ENCODE measurements at places on chromosomes 11 and 22.
A peak's percentile ranks its signal among the peaks of the same experiment; 100 is the strongest.

GRCh38 chr11:73576185-73576614, 21.7 kb downstream of the FAM168A start:
- no peak for DNase-seq

DNA sequence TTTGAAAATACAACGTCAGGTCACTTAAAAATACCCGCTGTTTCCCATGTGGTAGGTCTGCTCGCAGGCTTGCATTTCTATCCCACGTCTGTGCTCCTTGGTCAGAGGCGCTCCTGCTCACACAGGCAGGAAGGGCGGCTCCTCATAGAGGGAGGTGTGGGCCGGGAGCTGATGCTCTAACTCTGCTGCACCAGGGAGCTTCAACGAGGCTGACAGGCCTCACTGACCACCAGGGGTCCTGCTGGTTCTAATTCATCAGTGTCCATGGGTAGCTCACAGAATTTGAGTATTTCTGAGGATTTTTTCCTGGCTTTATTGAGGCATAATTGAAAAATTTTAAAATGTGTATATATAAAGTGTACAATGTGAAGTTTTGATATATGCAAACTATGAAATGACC, 68.5 kb downstream of the PIWIL3 start:
- no peak for DNase-seq

- peak; percentile 89 for DNase-seq
Observed at GRCh38 chr11:64449381-64450167, 90.6 kb downstream of the RPS6KA4 start.

GRCh38 chr11:101030692-101031091, 98.9 kb downstream of the PGR start:
- DNase-seq, result no peak

DNA sequence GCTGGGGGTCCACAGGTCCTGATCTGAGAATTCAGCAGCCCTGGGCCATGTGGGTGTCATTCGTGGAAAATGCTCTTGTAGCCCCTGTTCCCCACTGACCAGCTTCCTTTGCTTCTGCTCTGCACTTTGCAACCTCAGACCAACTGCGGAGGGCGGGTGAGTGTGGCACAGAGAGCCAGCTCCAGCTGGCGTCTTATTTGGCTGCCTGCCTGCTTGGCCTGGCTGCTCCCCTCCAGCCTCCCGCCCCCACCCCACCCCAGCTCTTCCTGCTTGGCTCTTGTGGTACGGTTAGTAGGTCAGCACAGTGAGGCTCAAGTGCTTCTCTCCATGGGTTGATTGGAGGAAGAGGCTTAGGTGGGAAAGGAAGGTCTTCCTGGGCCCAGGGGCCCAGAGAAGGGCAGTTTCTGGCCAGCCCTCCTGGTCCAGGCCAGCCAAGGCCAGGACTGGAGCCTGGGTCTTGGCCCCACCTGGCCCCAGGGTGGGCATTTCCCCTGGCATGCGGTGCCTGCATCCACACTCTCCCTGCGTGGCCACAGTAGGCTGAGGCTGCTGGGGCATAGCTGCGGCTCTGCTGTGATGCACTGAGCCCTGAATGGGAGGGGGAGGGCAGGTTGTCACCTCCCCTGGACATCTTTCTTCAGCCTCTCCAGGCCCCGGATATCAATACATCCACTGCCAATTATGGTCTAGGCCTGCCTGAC, 26.5 kb downstream of the MYO7A start:
- DNase-seq, result no peak

DNA sequence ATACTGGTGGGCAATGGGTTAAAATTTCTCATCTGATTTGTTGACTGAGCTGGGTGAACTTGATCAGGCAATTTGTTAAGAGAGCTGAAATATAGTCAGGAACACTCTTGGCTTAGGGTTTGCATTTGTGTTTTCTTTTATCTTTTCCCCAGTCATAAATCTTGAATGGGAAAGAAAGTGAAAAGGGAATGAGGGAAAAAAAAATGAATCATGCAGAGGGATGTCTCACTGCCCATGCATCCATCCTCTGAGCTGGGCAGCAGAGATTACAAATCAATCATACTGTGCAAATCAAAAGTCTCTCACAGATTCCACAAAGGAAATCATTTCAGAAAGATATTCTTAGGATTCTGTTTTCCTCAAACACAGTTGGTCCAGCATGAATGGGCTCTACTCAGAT, 174.2 kb upstream of the MPPED2 start:
- DNase-seq, result no peak

GRCh38 chr11:120344302-120345004, 8.2 kb downstream of the ARHGEF12 start:
- peak; percentile 87 for DNase-seq

- DNase-seq, result no peak
Observed at GRCh38 chr11:15309296-15309695, 194.6 kb downstream of the INSC start.

GRCh38 chr11:64224151-64224890, 1.7 kb downstream of the TRPT1 start:
- DNase-seq, result no peak

DNA sequence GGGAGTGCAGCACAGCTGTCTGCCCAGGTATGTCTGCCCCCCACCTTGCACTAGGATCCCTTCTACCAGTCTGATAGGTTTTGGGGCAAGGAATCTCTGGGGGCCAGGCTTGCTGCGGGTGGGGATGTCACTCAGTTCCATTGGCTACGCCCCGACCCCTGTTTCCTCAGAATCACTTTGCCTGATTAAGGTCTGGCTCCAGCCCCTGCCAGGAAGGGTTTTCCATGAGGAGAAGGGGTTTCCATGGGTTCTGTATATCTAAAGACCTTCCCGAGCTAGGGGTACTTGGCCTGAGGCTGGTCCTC, 14.0 kb downstream of the OTOG start:
- DNase-seq, result no peak

Data from Kasumi-1 (cell line).